NCI-H69 (cell line): ENCODE measurements at places on chromosomes 5 and 9.

DNA sequence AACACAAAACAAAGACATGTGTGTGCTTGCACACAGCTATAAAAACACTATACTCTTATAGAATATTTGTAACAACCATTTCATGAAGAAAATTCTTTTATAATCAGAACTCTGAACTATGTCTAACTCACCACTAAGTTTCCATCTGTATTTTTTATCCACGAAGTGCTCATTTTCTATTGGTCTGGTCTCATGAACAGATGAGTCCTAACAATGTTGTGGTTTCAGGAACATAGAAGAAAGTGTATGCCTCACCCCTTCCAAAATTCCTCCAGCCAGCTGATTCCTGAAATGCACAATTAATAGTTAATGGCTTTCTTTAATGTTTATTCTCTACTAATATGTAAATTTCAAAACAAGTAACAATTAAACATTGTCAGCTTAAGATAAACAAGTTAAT, 325.3 kb upstream of the GRAMD2B start:
- DNase-seq: no peak

- DNase-seq: peak; percentile 13
Measured at GRCh38 chr9:99336005-99336404, 113.9 kb downstream of the SEC61B start.

DNA sequence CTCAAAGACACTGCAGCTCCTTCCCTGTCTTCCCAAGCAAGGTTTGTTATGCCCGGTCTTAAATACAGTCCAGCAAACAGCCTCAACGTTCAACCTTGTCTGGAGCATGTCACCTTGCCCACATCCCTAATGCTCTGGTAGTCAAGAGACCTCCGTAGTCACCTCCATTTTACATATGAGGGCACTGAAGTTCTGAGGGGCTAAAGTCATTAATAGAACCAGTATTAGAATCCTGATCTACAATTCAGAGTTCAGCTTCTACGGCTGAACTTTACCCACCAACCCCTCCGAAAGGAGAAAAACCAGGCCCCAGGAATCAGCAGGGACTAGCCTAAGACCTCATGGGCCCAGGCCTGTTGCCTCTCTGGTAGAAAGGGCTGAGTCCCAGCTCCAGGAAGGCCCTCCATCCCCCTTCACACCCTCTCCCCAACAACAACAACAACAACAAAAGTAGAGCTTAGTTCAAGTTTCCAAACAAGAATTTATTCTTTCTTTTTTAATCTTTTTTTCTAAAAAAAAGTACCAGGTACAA, 795 bp upstream of the STOML2 start:
- DNase-seq: no peak

GRCh38 chr9:96460882-96461281, 10.9 kb downstream of the HABP4 start:
- no peak for DNase-seq

GRCh38 chr9:35980289-35981011, 22.5 kb upstream of the OR2S2 start:
- no peak for DNase-seq

GRCh38 chr5:127957701-127958239, 125.8 kb upstream of the SLC12A2 start:
- no peak for DNase-seq

GRCh38 chr9:79766091-79766490, 194.3 kb downstream of the TLE4 start:
- peak; percentile 88 for DNase-seq

DNA sequence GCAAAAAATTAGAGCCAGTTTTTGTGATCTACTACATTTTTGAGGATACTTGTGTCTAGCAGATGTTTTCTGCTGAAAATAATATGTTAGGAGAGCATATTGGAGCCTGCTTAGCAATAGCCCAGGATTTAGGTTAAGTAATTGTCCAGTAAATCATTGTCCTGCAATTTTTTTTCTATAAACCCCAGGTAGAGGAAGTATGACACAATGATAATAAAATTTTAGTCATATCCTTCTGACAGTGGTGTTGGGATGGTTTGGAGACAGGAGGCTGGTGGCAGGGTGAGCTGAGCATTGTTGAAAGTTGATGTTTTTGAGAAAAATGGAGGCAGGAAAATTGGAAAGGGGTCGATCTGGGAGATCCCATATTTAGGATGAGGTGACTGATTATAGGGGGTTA, 3.5 kb downstream of the SNCAIP start:
- peak; percentile 51 for DNase-seq

DNA sequence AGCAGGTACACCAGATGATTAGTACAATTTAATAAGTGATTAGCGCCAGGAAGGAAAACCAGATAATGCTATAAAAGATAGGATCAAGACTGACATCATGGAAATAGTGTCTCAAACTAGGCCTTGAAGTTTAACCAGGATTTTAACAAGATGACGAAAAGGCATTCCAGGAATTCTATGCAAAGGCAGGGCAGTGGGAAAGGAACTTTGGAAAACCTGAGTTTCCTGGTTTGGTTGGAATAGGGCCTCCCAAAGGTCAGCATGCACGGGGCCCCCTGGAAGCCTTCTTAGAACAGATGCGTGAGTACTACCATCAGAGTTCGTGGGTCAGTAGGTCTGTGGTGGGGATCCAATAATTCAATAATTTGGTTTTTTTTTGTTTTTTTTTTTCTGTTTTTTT, 935.2 kb upstream of the DMAC1 start:
- no peak for DNase-seq

DNA sequence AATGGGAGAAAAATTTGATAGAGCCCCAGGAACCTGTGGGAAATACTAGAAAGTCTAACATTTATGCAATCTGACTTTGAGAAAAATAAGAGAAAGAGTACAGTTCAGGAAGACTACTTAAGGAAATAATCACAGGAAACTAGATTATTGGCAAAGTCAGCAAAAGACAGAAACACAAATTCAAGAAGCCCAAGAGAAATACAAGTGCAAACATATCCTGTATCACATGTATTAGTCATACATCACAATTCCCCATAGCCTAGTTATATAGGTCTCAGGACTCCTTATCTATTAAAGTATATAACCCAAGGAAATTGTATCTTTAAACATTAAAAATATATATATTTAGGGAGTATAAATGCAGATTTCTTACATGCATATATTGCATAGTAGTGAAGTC, 100.8 kb downstream of the HOMER1 start:
- DNase-seq: no peak

DNA sequence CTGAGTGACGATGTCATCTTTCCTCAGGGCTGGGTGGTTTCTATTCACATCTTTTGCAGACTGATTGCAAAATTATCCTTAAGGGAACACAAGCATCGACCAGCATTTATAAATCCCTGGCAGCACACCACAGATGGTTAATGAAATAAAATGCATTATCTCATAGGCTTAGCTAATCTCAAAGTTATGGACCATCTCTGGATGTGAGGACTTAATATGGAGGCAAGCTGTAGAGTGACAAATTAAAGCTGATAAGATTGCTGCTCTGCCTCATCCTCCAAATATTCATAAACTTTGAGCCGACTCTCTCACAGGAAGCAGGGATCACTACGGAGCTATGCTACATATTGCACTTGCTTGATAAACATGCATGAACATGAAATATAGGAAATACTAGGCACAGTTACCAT, 663.2 kb upstream of the RGMB start:
- DNase-seq: no peak

DNA sequence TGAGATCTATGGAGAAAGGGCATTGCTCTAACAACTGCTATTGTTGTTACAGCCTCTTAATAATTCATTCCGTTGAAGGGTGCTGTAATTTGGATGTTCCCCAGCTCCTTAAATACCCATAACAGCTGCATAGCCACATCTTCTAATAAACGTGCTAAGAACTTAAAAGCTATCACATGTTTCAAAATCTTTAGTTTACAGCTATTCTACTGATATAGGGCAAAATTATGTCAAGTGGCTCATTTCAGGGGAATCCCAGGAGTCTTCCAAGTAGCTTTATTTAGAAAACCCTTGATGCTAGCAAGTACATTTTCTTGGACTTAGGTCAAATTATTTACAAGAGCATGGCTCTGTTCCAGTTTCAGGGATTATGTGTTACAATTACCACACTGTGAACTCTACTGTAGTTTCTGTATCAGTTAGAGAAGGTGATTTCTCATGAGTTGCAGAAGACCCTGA, 990.4 kb upstream of the ACO1 start:
- peak; percentile 87 for DNase-seq
